Natural killer cell treated with Interleukin-12 subunit alpha and Interleukin-12 subunit beta and Interleukin-15 and Interleukin-18, amount 100 ng/mL, for 72 hours (primary cell): ENCODE measurements at places on chromosomes 1 and 21. TPM values are rescaled to one million over a fixed set of nuclear protein-coding genes. Genes with fewer than 3 reads are reported as not detected.

CFH gene
- total RNA-seq, result 9.4 TPM

DAB1 gene
- total RNA-seq, result not detected

CR1L gene
- total RNA-seq, result not detected

PPIAL4G gene
- total RNA-seq, result 0.24 TPM

GRCh38 chr1:28290851-28291250, 31.5 kb downstream of the SESN2 start:
- H3K27me3 ChIP-seq, result no peaks in the 10 kb centered on the region
- no peaks in the 10 kb centered on the region for H3K36me3 ChIP-seq
- DNase-seq, result no peak
- H3K27ac ChIP-seq, result no peak overlapping the region

- no peak overlapping the region for H3K27ac ChIP-seq
- H3K4me1 ChIP-seq, result no peaks in the 10 kb centered on the region
- H3K36me3 ChIP-seq, result no peaks in the 10 kb centered on the region
- H3K27me3 ChIP-seq, result peaks cover 2% of the 10 kb centered on the region
- DNase-seq, result no peak
- no peak overlapping the region for H3K4me3 ChIP-seq
Observed at GRCh38 chr1:19577036-19577435, 67.1 kb upstream of the NBL1 start.

DNA sequence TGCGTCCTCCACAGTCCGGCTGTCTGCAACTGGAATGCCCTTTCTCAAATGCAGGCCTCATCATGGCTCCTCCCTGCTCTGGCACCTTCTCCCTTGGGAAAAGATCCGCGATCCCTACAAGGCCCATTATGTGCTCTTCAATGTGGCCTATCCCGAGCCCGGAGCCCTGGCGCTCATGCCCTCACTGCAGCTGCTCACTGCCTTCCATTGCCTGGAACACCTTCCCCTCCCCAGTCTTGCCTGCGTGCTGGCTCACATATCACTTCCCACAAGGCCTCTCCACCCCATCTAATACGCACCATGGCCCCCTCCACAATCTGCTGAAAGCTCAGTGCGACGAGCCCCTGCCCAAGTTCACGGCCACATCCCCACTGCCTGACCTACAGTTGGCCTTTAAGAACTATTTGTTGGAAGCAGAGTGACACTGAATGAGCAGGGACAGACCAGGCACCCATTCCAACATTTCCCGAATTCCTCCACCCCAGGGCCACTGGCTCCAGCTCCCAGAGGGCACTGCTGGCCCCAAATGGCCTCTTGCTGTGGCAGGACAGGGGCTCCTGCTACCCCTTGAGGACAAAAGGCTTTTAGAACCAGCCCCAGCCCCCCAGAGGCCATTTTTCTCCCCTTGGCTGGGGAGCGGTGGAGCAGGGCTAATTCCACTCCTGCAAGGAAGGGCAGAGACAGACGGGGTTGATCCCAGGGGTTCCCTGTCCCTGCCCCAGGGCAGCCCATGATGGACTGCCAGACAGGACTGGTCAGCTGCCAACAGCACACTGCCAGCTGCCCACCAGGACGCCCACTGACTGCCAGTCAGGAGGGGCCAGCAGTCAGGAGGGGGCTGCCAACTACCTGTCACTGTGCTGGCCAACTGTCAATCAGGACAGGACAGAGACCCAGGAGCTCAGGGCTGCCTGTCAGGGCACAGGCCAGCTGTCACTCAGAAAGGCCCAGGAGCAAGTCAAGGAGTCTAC, 64.8 kb downstream of the DHRS3 start:
- no peak overlapping the region for H3K27ac ChIP-seq
- H3K36me3 ChIP-seq, result no peaks in the 10 kb centered on the region
- no peak for DNase-seq
- H3K4me3 ChIP-seq, result no peak overlapping the region
- H3K4me1 ChIP-seq, result no peaks in the 10 kb centered on the region
- H3K27me3 ChIP-seq, result no peaks in the 10 kb centered on the region

DNA sequence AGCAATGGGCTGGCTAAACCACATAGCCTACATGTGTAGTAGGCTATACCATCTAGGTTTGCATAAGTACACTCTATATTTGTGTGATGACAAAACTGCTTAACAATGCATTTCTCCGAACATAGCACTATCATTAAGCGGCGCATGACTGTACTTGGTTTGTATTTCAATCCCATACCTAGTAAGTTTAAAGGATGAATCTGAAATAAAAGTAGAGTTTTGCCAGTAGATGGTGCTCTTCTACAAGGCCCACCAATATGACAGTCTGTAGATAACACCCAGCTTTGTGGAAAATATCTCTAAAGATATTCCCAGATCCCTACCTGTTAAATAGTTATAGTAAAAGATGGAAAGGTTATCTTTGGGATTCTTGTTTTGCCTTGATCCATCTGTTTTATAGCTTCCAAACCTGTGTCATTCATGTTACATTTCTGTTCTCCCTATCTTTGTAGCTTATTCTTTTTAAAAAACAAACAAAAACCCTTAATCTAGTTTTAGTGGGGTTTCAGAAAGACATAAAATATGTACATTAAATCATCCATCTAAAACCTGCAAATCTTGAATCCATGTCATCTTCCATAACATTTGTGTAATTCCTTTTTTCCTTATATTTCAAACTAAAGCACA, 33.9 kb upstream of the ASPM start:
- no peaks in the 10 kb centered on the region for H3K27me3 ChIP-seq
- H3K36me3 ChIP-seq, result peaks cover 12% of the 10 kb centered on the region
- no peak for DNase-seq
- H3K4me1 ChIP-seq, result no peaks in the 10 kb centered on the region
- no peak overlapping the region for H3K27ac ChIP-seq
- H3K4me3 ChIP-seq, result no peak overlapping the region

DNA sequence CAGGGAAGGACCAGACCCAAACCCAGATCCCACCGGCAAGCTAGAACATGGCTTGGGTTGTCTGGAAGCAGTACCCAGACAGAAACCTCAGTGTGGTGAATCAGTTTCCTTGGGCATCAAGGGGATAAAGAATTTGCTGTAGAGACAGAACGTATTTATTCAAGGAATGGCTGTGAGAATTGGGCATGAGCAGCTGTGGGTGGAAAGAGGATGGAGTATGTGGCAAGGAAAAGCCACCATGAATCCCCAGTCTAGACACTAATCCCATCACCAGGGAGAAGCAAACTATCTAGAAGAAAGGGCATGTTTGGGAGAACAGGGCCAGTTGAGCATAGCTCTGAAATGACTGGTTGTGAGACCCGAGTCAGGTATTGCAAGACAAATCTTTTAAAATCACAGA, 109.2 kb downstream of the TOMM20 start:
- peak overlapping the region; percentile 13 for H3K4me3 ChIP-seq
- no peaks in the 10 kb centered on the region for H3K27me3 ChIP-seq
- H3K27ac ChIP-seq, result peak overlapping the region; percentile 96
- peaks cover 15% of the 10 kb centered on the region for H3K36me3 ChIP-seq
- H3K4me1 ChIP-seq, result peaks cover 77% of the 10 kb centered on the region

- DNase-seq, result no peak
- no peak overlapping the region for H3K27ac ChIP-seq
- H3K27me3 ChIP-seq, result no peaks in the 10 kb centered on the region
- H3K4me3 ChIP-seq, result no peak overlapping the region
- peaks cover 6% of the 10 kb centered on the region for H3K4me1 ChIP-seq
Observed at GRCh38 chr1:14777516-14778506, 179.3 kb downstream of the KAZN start.

- DNase-seq, result no peak
- no peaks in the 10 kb centered on the region for H3K4me1 ChIP-seq
- H3K27ac ChIP-seq, result no peak overlapping the region
Observed at GRCh38 chr21:19541602-19542001, 1138.0 kb upstream of the TMPRSS15 start.

DNA sequence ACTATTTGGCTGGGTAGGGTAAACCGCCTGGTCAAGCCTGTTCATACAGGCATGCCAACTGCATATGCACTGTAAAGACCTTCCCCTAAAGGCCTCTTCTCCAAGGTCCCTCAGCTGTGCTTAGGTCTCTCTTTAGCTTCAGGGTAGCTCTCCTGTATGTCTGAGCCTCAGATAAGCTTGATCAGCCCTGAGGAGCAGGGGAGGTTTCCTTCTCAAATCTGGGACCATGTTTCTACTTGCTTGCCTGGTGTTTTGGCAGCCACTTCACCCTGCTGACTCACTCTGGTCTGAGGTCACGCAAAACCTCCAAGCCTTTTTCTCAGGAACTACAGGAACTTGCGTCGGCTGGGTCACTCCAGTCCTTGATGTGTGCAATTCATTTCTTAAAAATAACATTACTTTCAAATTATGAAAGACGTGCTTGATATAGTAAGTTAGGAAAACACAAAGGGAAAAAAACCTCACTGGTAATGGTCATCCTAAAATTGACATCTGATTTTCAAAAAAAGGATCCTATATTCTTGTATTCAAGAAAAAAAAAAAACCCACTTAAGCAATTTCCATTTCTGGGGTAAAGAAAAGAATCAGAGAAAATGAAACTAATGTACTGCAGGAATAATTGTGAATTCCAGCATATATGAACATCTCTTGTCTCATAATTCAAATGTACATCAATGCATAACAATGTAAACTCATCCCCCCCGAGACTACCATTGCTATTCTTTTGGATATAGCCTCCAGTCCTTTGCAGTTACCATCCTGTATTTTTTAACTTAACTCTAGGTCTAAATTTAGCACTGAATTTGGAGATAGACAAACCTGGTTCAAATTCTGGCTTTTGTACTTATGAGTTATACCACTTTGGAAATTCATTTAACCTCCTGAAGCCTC, 24.8 kb upstream of the RNF19B start:
- H3K4me3 ChIP-seq, result peak overlapping the region; percentile 91
- peaks cover 6% of the 10 kb centered on the region for H3K36me3 ChIP-seq
- H3K27me3 ChIP-seq, result no peaks in the 10 kb centered on the region
- H3K4me1 ChIP-seq, result peaks cover 56% of the 10 kb centered on the region
- DNase-seq, result peak; percentile 88

DNA sequence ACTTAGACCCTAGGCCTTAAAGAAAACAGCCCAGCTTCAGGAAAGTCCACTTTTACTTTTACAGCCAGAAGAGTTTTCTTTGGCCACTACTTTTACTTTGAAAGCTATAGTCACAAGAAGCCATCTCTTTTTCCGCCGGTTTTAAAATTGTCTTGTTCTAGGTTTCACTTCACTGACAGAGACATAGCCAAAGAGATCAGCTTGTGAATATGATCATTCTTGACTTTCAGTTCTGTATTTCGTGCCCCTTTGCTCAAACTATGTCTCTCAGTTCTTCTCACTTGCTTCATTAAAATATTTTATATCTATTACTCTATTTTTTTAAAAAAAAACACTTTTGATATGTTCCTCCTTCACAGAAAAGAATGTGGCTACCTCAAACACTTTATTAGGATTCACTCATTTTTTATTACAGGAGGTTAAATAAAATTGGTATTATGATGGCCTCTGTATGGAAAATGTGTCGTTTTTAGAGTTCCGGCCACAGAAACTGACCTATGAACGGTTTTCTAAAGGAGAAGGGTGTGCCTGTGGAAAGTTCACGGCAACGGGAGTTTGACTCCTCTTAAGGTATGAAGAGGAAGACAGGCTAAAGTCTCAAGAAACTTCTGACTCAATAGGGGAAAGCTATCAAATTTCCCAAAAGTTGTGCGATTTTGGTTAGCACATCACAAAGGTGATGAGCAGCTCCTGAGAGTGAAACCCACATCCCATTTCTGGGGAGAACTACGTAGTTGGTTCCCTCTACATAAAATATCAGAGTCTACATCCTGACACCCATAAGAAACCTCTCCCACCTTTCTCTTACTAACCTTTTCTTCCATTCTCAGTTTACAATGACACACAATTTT, 1.2 kb downstream of the MCOLN2 start:
- H3K27ac ChIP-seq, result no peak overlapping the region
- H3K4me3 ChIP-seq, result peak overlapping the region; percentile 69
- peaks cover 33% of the 10 kb centered on the region for H3K4me1 ChIP-seq
- H3K27me3 ChIP-seq, result peaks cover 24% of the 10 kb centered on the region
- peaks cover 11% of the 10 kb centered on the region for H3K36me3 ChIP-seq
- DNase-seq, result no peak

GRCh38 chr21:45617021-45617921, 26.3 kb upstream of the PCBP3 start:
- H3K27me3 ChIP-seq, result peaks cover 14% of the 10 kb centered on the region
- no peak overlapping the region for H3K27ac ChIP-seq
- no peaks in the 10 kb centered on the region for H3K36me3 ChIP-seq

DNA sequence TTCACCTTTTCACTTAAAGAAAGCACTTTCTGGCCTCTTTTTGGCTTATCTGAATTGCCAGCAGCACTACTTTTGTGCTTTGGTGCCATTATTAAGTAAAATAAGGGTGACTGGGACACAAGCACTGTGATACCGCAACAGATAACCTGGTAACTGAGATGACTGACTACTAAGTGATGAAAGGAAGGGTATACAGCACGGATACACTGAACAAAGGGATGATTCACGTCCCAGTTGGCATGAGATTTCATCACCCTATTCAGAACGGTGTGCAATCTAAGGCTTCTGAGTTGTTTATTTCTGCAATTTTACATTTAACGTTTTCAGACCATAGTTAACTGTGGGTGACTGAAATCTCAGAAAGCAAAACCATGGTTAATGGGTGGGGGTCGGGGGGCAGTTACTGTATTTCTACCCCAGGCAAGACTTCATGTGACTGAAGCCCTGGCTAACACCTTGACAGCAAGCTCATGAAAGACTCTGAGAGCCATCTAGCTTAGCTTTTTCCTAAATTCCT, 102.8 kb downstream of the CLIC6 start:
- peaks cover 10% of the 10 kb centered on the region for H3K27me3 ChIP-seq
- H3K4me1 ChIP-seq, result no peaks in the 10 kb centered on the region
- H3K4me3 ChIP-seq, result no peak overlapping the region
- H3K27ac ChIP-seq, result no peak overlapping the region
- DNase-seq, result no peak

GRCh38 chr1:218643926-218644325, 298.8 kb downstream of the TGFB2 start:
- DNase-seq, result no peak
- H3K27me3 ChIP-seq, result no peaks in the 10 kb centered on the region
- no peaks in the 10 kb centered on the region for H3K4me1 ChIP-seq
- H3K4me3 ChIP-seq, result no peak overlapping the region

DNA sequence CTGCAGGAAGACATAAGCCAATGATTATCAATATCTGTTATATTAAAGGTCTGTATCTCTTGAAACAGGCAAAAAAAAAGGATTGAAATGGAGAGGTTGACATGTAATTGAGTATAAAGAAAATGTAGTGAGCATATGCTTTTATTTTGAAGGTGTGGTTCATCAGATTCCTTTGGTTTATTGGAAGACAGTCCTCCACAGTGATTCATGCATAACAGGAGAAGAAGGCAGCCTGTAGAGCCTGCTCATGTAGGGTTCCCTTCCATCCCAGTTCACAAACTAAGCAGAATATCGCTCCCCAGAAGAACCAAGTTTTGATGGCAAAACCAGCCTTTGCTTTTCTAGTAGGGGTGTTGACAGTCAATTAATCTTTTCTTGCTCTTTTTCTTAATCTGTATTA, 1016.8 kb upstream of the ADGRL4 start:
- no peak for DNase-seq
- no peaks in the 10 kb centered on the region for H3K4me1 ChIP-seq
- H3K27me3 ChIP-seq, result no peaks in the 10 kb centered on the region
- no peak overlapping the region for H3K27ac ChIP-seq
- H3K4me3 ChIP-seq, result no peak overlapping the region
